ENCODE measurements at places on chromosomes 4 and X. TPM values are rescaled to one million over a fixed set of nuclear protein-coding genes. Genes with fewer than 3 reads are reported as not detected.

DNA sequence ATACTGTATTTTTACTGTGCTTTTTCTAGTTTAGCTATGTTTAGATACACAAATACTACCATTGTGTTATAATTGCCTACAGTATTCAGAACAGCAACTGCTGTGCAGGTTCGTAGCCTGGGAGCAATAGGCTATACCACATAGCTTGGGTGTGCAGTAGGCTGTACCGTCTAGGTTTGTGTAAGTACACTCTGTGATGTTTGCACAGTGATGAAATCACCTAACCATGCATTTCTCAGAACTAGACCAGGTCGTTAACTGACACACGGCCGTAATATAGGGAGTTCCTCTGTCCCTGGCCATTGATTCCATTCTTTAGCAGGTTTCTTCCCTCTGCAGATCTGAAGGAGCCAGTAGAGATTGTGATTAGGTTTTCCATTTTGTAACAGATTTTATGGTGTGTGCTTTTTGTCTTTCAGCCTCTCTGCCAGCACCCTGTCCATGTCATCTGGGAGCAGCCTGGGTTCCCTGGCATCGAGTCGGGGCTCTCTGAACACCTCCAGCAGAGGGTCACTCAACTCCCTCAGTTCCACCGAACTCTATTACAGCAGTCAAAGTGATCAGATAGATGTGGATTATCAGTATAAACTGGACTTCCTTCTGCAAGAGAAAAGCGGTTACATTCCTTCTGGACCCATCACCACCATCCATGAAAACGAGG, 59.5 kb downstream of the CLDN22 start:
- no peak for DNase-seq

DNA sequence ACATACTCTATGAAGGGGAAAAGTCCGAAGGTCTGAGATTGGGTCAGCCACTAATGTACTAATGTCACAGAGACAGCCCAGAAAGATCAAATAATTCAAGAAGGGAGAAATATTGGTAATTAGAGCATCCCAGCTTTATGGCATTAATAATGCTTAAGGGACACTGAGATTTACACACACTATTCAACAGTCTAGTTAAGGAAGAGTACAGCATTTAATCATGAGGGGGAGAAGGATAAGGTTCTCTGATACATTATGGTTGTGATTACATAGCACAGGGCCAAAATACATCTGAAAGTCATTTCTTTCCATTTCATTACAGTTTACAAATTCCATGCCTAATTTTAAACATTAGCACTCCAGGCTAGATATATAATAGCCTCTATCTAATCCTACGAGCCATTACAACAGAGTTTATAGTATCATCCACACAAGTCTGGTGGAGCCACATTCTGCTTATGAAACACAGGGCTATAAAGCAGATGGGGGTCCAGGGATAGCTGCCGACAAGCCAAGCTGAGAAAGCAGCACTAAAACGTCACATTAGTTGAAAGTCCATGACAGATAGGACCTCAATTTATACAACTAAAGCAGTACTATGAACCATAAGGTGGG, 108.0 kb upstream of the GRIA3 start:
- no peak for DNase-seq

DNA sequence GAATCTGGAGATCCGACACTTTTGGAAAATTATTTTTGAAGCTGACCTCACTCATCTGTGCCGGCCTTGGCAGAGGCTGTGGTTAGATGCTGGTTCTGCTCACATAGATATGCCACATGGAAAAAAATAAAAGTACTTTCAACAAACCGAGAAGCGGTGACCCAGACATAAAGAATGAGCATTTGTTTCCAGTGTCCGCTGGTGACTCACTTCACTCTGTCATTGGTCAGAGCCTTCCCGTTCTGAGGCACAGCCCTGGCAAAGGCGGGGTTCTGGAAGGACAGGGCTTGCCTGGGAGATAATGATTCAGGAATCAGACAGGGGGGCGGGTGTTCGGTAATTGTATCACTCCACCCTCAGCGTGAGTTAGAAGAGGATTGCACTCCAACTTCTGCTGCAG, 172.4 kb upstream of the MXRA5 start:
- peak; percentile 95 for DNase-seq

DNA sequence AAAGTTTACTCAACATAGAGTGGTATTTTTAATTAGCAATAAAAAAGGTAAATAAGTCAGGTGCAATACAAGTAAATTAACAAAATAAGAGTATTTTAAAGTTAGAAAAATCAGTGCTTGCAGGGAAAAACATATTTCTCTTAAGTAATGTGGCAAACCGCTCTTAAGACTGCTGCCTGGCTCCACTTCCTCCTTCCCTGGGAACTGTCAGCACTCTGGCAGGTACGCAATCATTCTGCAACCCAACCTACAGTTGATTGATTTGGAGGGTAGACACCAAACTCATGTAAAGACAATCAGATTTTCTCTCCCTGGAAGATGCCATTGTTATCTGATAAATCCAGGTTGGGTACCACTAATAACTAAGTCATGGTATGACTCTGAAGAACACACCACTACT, 63.9 kb downstream of the PPP3CA start:
- no peak for DNase-seq

GRCh38 chr4:23483320-23483960, 406.4 kb downstream of the PPARGC1A start:
- DNase-seq = no peak

GRCh38 chrX:153516073-153516472, 1.4 kb upstream of the ATP2B3 start:
- no peak for DNase-seq

DNA sequence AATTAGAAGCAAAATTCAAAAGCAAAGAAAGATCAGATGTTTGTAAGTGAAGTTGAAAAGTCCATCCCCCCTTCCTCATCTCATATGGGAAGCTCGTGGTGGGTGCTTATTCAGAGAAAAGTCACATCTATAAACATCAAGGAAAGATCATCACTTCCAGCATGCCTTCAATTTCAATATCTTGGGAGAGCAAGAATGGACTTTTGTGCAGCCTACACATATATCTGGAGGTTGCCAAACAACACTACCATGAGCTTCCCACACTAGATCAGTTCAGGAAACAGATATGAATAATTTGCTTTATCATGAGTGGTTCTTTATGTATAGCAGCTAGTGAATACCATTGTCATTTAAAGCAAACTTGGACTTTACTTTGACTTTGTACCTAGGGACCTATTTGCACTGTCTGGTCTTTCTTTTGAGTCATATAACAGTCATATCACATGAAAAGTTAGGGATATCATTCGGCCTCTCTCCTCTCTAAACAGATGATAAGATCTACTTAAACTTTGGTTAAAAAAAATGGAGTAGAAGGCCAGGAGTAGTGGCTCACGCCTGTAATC, 5.6 kb upstream of the TBL1X start:
- no peak for DNase-seq

- DNase-seq = no peak
These were observed 197.2 kb downstream of the BANK1 start for GRCh38 chr4:101987623-101988243.

DNA sequence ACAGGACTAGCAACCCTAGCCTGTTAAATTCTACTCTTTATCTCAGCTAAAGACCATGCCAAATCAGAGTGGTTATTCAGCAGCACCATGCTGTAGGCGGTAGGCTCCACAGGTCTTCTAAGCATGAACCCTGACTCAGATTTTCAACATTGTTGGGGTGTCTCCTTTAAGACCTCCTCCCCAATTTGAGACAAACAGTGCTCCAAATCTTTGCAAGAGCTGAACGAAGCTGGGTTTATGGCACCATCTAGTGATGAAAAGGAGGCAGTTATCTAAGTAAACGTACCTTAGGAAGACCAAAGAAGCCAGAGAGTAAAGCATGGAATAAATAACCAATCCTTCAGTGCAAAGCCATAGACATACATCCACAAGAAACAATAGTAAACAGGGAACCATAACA, 334.5 kb upstream of the SLC7A11 start:
- peak; percentile 55 for DNase-seq

DNA sequence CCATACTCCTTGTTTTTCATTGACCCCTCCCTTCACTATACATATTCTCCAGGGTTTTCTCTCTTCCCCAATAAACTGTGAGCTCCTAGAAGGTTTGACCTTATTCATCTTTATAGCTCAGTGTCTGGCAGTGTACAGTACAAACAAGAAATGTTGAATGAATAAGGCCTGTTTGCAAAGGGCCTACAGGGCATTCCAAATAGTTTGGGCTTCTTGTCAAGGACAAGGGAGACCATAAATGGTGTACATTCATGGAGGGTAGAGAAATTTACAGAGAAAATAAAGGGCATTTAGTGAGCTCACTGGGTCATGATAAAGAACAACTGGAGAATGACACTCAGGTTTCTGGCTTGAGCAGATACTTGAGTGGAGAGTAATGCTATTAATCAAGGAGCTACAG, 47.5 kb upstream of the EIF1AX start:
- no peak for DNase-seq

GRCh38 chrX:3526071-3526470, 179.6 kb upstream of the MXRA5 start:
- peak; percentile 74 for DNase-seq

DNA sequence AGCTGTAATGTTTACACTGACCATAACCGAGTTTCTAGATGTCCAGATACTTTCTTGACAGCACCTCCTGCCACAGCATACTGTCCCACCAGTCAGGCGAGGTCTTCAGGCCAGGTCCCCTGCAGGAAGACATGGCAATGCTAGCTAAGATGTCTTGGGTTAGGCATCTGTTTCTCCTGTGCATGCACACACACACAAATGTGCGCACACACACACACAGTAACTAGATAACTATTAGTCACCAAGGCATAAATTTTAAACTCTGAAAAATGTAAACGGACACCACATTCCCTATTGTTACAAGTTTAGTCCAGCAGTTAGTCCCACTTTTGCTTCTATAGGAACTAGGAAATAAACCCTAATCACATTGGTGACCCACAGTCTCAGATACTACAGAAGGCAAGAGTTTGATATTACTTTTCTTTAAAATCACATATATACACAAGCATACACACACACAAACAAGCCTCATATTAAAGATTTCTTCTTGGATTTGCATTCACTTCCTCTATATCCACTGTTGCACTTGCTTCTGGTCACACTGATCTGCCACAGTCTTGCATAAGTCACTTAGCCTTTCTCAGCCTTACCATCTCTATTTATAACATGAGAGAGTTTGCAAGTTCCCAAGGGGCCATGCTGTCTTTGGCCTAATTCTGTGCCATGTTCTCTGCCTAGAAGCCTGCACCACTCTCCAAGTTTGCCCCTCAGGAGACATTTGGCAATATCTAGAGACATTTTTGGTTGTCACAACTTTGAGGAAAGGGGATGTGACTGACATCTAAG, 32.2 kb downstream of the IL21 start:
- peak; percentile 32 for DNase-seq

DNA sequence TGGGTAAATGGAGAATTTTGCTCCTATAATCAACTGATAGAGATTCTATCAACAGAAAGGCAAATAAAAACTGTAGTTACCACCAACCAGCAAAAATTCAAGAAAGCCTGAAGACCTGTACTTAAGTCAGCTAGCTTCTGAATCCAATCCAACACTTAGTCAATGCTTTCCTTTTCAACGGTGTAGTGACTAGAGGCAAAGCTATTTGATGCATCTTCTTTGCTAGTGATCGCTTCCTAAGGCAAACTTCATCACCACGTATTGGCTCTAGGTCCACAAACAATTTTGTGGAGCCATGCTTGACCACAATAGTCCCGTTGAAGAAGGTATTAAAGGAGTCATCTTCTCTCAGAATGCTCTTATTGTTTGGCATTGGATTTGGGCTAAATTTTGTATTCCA, 25.0 kb upstream of the UBA6 start:
- DNase-seq = peak; percentile 90

The IL2 gene
- polyA plus RNA-seq = not detected

The MEPE gene
- polyA plus RNA-seq = not detected

The ADAMTS3 gene
- polyA plus RNA-seq = 0.20 TPM

The ASB12 gene
- polyA plus RNA-seq = not detected

The PAK3 gene
- polyA plus RNA-seq = 0.14 TPM

The GYPE gene
- 4.7 TPM for polyA plus RNA-seq

The HMGB3 gene
- polyA plus RNA-seq = 31.7 TPM

The TRMT44 gene
- polyA plus RNA-seq = 4.4 TPM

The XAGE1A gene
- not detected for polyA plus RNA-seq
